ENCODE measurements at places on chromosomes 2 and 18. TPM values are rescaled to one million over a fixed set of nuclear protein-coding genes. Genes with fewer than 3 reads are reported as not detected.

YIPF4 gene
- 17.9 TPM for polyA plus RNA-seq

IL36B gene
- polyA plus RNA-seq = not detected

PRADC1 gene
- polyA plus RNA-seq = 87.6 TPM

ALK gene
- polyA plus RNA-seq = 0.03 TPM

OSBPL1A gene
- polyA plus RNA-seq = 40.5 TPM

MRPS5 gene
- 180 TPM for polyA plus RNA-seq

SGO2 gene
- polyA plus RNA-seq = 2.6 TPM

REG3G gene
- not detected for polyA plus RNA-seq

GPBAR1 gene
- 0.56 TPM for polyA plus RNA-seq

GRCh38 chr2:231699006-231699405 lies 9.3 kb upstream of the PTMA start:
- DNase-seq = peak; percentile 71

DNA sequence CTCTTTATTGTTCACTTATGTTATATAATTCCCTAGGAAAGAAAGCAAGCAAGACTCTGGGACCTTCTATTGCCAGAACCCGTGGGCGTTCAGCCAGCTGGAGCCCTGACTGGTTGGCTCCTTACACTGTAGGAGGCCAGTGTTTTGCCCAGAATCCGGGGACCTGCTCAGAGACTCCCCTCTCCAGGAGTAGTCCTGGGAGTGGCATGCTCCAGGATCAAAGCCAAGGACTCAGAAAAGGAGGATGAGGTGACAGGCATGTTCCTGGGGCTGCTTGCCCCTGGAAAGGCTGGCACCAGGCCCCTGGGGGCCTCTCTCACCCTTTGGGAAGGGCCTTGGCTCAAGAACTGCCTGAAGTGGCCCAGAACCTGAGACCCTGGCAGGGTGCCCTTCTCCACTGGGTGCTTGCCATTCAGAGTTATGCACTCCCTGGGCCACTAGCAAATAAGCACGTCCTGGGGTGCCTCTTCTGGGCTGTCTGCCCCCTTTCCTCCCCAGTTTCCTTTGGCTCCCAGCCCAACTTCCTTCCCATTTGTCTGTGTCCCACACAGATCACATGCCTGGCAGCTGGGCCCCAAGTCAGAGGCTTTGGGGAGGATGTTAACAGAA lies 19.6 kb upstream of the KIF3C start:
- peak; percentile 56 for DNase-seq

DNA sequence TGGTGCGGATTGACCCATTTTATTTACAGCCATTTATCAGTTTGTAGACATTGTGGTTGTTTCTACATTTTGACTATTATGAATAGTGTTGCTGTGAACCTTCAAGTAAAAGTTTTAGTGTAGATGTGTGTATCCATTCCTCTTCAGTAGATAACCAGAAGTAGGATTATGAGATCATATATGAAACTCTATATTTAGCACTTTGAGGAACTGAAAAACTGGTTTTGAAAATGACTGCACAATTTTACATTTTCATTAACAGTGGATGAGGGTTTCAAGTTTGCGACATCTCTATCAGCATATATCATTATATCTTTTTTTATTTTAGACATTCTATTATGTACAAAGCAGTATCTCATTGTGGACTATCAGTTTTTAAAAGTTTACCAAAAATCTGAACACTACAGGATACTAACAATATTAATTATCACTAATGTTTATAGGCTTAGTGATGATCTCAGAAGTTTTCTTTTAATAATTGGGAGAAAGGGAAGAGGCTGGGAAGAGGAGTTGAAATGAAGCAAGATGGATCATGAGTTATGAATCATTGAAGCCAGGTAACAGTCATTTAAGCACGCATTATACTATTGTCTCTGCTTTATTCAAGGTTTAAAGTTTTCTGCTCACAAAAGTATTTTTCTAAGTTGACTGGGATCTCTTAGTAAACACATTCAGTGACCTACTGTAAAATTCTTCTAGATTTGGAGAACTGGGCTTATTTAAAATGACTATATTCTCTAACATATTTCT lies 329.0 kb upstream of the LRATD1 start:
- DNase-seq = no peak

GRCh38 chr2:54143780-54144179 lies 28.4 kb downstream of the ACYP2 start:
- no peak for DNase-seq

- no peak for DNase-seq
Measured at GRCh38 chr18:74331404-74331803, 15.8 kb downstream of the C18orf63 start.

- no peak for DNase-seq
Measured at GRCh38 chr2:190887089-190887488, 6.5 kb downstream of the GLS start.

GRCh38 chr2:48750128-48750739 lies 5.3 kb downstream of the LHCGR start:
- no peak for DNase-seq

- DNase-seq = no peak
Measured at GRCh38 chr2:85590950-85591349, 4.6 kb upstream of the RNF181 start.

DNA sequence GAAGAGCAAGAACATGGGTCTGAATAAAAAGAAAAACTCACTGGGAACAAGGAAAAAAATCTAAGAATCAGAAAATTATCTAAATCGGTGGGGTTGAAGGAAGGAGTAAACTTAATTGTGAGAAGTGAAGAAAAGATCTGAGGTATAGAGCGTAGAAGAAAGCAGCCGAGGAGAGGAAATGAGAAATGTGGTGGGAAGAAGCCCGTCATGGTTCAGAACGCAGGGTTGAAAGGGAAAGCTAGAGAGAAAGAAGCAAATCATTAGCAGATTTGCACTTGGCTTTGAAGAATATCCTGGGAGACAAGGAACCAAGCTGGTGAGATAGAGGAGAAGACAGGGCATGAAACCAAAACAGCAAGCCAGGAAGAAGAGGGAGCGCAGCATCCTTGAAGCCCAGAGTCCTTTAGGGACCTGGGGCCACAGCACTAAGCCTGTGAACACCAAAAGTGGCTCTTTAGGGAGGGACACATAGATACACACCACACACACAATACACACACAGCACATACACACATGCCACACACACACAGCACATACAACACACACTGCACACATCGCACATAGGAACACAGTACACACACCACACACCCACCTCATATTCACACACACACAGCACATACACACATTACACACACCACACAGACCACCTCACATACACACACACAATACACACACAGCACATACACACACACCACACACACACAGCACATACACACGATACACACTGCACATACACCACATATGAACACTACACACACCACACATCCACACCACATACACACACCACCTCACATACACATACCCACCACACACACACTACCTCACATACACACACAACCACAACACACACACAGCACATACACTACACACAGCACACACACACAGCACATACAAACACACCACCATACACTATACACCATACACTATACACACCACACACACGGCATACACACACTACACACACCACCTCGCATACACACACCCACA lies 274.6 kb downstream of the ETAA1 start:
- no peak for DNase-seq

DNA sequence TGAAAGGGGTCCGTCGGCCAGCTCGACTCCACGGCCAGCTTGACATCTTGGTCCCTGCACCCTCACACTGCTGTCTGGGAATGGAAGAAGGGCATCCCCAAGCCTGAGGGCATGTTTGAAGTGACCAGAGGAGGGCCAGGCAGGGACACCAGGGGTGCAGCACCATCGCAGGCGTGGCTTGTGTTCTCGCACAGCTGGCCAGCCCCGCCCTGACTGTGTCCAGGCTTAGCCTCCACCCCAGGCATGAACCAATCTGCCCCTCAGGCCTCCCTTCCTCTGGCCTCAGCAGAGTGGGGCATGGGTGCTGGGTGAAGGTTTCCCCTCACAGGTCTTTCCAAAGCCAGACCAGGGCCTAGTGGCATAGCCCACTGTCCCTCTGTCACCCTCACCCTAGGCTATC lies 25.0 kb downstream of the EMX1 start:
- no peak for DNase-seq

All from psoas muscle (tissue), 8 donors.